ENCODE measurements at places on chromosomes 2 and 18.

DNA sequence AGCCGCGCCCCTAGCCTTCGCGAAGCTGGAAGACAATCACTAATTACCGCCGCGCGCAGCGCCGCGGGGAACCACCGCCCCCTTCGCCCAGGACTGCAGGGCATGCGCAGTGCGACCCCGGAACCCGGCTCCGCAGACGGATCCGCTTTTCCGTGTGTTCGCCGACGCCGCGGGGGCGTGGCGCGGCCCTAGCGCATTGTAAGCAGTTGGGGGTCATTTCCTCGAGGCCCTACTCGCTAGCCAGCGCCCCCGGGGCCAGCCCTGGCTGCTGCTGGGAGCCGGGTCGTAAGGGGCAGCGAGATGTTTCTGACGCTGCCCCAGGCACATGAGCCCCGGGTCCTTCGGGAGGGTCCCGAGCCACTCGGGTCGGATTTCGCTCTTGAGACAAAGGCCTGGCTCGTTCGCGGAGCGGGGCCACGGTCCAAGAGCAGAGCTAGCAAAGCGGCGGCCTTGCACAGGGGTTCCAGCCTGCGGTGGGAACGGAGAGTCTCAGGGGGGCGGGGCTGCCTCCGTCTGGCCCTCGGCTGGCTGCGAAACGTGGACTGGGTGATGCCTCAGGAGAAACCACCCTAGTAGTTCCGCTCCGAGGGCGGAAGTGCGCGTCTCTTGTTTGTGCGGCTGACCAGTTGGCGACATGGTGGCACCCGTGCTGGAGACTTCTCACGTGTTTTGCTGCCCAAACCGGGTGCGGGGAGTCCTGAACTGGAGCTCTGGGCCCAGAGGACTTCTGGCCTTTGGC lies at the start of the genes ELP2 and SLC39A6:
ELP2 (plus strand) TSS at position 600 of the 739 bp plus-strand sequence; CDS start at position 635, 35 bp downstream.
SLC39A6 (minus strand) TSS at position 41 of the 739 bp plus-strand sequence. CDS start 2,333 bp downstream, outside the sequence.
- peak; percentile 86 for DNase-seq

DNA sequence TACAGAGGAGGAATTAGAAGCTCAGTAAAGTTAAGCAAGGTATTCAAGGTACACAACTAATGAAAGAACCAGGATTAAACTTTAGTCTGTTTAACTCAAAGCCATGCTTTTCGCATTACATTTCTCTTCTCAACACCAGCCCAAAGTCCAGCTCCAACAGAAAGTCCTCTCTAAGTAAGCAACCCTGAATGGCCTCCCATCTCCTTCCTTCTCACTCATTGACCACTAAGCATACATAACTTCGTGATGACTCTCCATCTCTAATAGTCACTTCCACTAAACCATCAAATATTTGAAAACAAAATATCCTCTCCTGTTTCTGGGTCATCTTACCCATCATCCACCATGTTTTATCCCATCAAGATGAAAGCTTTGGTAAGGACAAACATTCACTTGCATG lies 219.8 kb downstream of the RAD51AP2 start:
- DNase-seq, result no peak

DNA sequence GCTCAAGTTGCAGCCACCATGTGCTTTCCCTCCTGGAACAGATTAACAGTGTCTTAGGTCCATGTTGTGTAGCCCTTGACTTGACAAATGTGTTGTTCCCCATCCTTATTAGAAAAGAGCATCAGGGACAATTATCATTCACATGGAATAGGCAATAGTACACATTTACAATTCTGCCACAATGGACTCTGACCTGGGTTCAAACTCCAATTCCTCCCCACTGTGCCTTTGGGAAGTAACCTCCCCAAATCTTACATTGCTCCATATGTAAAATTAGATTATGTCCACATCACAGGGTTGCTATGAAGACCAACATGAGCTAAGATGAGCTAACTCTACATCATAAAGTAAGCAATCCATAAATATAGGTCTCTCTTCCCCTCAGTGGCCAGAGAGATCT lies 193.8 kb downstream of the NRP2 start:
- no peak for DNase-seq

DNA sequence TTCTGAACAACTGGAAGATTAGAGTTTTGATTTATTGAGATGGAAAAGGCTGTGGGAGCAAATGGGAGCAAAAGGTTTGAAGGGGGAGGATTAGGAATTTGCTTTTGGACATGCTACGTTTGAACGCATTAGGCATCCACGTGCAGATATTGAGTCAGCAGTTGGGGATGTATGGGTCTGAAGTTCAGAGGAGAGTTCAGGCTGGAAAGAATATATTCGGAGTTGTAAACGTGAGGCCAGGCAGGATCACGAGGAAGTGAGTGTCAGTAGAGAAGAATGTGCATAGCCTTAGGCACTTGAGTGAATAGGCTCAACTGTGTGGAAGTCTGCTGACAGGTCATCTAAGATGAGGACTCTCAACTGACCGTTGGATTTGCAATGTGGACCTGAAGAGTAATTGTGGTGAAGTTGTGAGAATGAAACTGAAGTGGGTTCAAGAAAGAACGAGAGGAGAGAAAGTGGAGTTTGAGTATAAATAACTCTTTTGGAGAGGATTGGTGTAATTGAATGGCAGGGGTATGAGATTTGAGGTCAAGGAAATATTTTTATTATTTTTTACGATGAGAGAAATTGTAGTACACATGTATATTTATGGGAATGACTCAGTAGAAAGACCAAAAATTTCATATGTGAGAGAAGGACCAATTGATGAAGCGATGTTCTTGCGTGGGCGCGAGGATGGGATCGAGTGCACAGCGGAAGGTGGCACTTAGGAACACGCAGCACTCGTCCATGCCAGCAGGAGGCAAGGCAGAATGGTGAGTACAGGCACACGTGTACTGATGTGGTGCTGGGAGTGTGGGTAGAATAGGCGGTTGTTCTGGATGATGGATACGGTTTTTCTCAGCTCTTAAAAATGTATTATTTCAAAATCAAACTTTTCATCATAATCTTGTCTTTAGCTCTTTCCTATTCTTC lies 40.5 kb upstream of the POLE4 start:
- DNase-seq, result no peak

- no peak for DNase-seq
Observed at GRCh38 chr2:122129399-122129798, 373.9 kb downstream of the TSN start.

DNA sequence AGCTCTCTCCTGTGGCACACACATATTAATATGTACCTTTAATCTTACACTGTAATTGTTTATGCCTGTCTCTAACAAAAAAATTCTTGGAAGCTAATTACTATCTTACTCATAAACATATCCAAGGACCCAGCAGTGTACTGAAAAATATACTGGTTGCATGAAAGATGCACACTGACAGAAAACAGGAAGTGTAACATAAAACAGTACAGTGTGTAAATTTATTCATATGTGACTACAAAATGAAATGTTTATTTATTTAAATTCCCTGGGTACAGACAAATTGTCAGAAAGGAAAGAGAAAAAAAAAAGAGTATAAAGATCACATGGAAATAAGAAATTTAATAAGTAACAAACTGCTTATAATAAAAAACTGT lies 28.5 kb downstream of the TMEM131 start:
- DNase-seq, result no peak

GRCh38 chr2:16669388-16669787 lies 3.8 kb upstream of the CYRIA start:
- no peak for DNase-seq

- DNase-seq, result no peak
Observed at GRCh38 chr2:236703373-236703709, 133.7 kb downstream of the ACKR3 start.

DNA sequence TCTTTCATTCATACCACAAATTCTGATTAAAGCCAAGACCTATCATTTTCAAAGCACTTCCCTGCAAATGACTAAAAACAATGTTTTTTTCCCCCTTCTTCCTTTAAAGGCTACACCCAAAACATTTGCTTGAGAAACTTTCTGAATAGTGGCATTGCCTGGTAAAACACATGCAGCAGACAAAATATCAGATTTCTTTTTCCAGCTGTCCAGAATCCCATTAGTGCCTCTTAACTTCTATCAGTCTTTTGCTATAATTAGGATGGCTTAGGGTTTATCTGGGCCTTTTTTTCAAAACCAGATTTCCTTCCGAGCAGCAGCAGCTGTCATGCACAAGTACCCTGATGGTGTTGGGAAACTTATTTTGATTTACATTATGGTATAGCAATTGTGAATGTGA lies 50.6 kb downstream of the ALPK2 start:
- no peak for DNase-seq

DNA sequence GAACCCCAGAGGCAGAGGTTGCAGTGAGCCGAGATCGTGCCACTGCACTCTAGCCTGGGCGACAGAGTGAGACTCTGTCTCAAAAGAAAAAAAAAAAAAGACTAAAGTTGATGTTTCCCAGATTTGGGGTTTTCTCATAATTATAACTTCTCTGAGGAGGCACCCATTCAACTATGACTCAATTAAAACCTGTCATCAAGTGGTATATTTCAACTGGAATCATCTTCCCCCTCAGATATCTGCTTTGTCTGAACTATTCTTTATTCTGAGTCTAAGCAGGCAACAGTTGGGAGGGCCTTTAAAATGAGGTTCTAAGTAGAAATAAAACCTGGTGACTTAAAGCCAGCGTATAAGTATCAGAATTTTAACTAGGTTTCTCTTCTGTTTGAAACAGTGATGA lies 88.5 kb downstream of the PTRHD1 start:
- DNase-seq, result no peak

DNA sequence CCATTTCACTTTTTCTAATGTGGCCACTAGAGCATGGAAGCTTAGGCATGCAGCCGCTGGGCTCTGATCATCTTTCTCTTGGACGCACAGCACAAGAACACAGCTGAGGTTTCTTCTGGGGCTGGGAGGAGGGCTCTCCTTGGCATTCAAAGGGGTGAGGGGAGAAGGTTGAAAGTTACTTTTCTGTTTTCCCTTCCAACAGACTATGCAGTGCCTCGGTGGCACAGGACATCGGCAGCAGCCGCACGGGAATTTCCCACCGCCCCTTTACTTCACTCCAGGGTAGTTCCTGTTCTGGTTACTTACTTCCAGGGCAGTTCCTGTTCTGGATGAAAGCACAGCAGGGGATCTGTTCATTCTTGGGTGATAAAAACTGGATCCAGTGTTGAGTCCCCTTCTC lies 18.9 kb upstream of the MAL start:
- DNase-seq, result no peak

GRCh38 chr2:174874085-174874484 lies 109.8 kb upstream of the CHRNA1 start:
- no peak for DNase-seq
